ENCODE measurements at places on chromosomes 5 and 9. TPM values are rescaled to one million over a fixed set of nuclear protein-coding genes. Genes with fewer than 3 reads are reported as not detected.

The SLC4A9 gene
- total RNA-seq: not detected

The IL31RA gene
- 0.17 TPM for total RNA-seq

The ABHD17B gene
- total RNA-seq: 16.9 TPM

The CDH9 gene
- not detected for total RNA-seq

The INPP5E gene
- 17.1 TPM for total RNA-seq

The FOXD4L3 gene
- total RNA-seq: not detected

The SH3RF2 gene
- 1.2 TPM for total RNA-seq

The TRMO gene
- 22.7 TPM for total RNA-seq

The ADGRV1 gene
- total RNA-seq: 0.50 TPM

The PCDHGB7 gene
- total RNA-seq: 18.0 TPM

The CFAP90 gene
- not detected for total RNA-seq

The SAPCD2 gene
- 0.17 TPM for total RNA-seq

The IFNE gene
- not detected for total RNA-seq

The LCN1 gene
- not detected for total RNA-seq

The CSF2 gene
- total RNA-seq: not detected

The ITK gene
- total RNA-seq: 6.3 TPM

The LCN15 gene
- total RNA-seq: not detected

The TAL2 gene
- not detected for total RNA-seq

The LRRTM2 gene
- total RNA-seq: 0.17 TPM

The RABEPK gene
- total RNA-seq: 15.0 TPM

The MAMDC4 gene
- 1.7 TPM for total RNA-seq

The LRRC19 gene
- total RNA-seq: not detected

The FBP2 gene
- total RNA-seq: not detected

The TOR4A gene
- 7.6 TPM for total RNA-seq

The HRCT1 gene
- 27.0 TPM for total RNA-seq

The PCDHA11 gene
- 0.69 TPM for total RNA-seq

The AFAP1L1 gene
- 10.0 TPM for total RNA-seq

The NMUR2 gene
- total RNA-seq: not detected

The WDR38 gene
- not detected for total RNA-seq
